ENCODE measurements at places on chromosomes 13 and 19.

GRCh38 chr19:39805104-39805503 lies 26.4 kb downstream of the LEUTX start:
- no peak for DNase-seq

DNA sequence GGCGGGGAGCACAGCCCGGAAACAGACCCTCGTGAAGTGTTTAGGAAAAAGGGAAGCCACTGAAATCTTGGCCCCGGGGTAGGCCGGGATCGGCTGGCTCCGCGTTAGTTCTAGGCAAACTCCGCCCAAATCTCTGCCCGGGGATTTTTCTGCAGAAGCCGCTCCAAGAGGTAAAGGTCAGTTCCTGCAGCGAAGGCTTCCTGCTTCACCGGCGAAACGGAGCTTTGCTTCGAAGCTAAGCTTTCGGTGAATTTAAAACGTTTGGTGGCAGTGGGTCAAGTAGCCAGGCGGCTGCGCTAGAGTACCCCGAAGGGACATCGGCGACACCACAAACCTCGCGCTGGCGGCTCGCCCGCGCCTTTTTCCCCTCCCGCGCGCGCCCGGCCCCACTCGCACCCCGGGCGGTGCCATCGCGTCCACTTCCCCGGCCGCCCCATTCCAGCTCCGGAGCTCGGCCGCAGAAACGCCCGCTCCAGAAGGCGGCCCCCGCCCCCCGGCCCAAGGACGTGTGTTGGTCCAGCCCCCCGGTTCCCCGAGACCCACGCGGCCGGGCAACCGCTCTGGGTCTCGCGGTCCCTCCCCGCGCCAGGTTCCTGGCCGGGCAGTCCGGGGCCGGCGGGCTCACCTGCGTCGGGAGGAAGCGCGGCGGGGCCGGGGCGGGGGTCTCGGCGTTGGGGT lies 441 bp downstream of the GJB2 start:
- DNase-seq: peak; percentile 66

DNA sequence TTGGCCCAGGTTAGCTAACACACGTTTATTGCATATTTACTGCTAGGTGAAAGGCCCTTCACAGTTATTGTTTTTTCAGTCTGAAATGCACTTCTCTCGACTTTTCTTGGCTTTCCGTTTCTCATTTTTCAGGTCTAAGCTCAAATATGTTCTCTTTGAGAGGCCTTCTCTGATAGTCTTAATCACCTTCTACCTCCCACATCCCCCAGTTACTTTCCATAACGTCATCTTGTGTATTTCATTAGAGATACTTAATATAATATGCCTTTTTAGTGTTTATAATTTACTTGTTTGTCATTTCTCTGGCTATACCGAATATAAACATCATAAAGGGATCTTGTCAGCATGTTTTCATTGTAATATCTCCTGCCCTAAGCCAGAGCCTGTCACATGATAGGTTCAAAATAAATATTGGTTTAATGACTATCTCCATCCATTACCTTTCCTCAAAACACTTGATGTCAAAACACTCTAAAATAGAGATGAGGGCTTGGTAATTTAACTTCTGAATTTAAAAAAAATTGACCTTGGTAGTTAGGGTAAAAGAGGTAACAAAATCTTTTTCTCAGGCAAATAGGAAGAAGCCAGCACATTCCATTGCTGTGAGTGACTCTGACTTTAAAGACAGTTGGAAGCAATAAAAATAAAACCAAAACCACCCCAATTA lies 168.6 kb upstream of the RFC3 start:
- DNase-seq: no peak

- no peak for DNase-seq
Measured at GRCh38 chr13:78712831-78713230, 53.9 kb upstream of the OBI1 start.

- DNase-seq: no peak
Measured at GRCh38 chr19:58483776-58484175, 7.6 kb downstream of the ZNF446 start.

DNA sequence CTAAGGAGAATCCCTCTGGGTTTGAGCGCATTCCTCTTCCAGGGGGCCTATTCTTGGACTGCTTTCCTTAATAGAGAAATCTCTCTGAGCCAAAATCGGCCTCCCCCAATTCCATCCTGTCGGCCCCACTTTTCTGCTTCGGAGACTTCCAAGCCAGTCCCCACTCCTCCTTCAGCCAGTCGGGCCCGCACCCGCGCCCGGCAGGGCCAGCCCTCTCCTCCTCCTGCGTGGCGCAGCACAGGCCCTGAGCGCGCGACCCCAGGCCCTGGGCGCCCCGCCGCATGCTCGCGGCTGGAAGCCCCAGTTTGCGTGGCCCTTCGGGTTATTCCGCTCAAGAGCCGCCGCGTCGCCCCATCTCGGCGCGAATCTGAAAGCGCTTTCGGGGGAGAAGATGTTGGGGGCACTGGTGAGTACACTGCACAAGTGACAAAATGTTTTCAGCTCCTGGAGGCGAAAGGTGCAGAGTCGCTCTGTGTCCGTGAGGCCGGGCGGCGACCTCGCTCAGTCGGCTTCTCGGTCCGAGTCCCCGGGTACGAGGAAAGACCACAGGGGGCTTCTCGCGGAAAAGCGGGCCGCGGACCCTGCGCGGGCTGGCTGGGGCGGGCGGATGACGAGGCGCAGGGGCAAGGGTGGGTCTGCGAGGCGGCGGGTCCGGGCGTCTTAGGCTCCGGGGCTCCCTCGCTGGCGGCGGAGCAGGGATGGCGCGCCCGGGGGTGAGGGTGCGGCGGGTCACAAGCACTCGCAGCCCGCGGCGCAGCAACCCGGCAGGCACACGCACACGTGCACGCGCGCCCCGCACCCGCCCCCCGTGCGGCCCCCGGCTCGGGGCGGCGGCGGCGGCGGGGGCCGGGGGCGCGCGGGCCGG lies at the start of gene IL17D:
IL17D (plus strand) TSS at position 785 of the 865 bp plus-strand sequence. CDS start 303 bp downstream, outside the sequence.
- peak; percentile 71 for DNase-seq

DNA sequence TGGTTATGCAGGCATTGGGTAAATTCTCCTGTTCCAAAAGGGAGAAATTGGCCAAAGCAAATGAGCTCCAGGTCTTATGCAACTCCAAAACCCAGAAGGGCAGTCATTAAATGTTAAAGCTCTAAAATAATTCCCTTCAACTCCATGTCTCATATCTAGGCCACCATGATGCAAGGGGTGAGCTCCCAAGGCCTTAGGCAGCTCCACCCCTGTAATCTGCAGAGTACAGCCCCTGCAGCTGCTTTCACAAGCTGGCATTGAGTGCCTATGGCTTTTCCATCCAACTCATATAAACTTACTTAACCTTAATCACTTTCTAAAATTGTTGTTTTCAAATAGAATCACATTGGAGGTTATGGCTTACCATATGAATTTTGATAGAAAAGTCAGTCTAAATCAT lies 44.7 kb upstream of the ZNF429 start:
- DNase-seq: no peak

- DNase-seq: peak; percentile 74
Measured at GRCh38 chr19:6204866-6205723, 69.6 kb downstream of the ACSBG2 start.

GRCh38 chr13:85508683-85509329 lies 290.4 kb downstream of the SLITRK6 start:
- no peak for DNase-seq

DNA sequence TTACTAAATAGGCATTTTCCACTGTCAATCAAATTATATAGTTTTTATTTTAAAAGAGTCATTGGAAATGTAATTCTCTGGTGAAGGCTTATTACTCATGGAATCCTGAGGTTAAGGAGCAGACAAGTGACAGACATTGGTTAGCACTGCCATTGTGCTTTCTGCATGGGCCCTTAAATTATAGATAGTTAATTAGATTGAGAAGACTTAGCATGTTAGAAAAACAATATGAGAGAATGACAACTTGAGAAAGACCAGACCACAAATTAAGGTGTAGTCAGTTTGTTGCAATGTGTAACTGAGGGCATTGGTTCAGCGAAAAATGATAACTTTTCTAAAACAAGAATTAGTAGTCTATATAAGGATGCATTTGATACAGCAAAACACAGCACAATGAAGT lies 195.5 kb downstream of the SLITRK6 start:
- DNase-seq: no peak

DNA sequence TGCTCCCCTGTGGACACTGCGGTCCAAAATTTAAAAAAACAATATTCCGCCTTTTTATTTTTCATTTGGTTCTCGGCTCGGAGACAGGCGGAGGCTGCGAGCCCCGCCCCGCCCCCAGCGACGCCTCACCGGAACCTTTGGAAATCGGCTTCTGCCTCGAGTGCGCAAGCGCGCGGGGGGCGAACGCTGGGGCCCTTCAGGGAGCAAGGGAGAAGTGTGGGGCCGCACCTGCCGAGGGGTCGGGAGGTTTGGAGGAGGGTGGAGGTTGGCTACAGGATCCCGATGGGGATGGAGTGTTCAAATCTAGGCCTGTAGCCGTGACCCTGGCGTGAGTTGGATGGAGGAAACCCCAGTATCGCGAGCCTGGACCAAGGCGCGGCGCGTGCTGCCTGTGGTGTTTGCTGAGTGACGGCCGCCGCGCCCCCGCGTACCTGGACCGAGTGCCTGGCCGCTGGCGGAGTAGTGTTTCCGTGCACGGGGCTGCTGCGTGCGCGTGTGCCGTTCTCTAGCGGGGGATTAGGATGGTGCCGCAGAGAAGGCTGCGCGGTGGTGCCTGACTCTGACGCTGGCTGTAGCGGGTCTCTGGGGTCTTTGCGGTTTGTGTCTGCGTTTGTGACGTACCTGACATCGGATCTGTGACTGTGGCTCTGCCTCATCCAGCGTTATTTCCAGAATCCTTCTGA lies 565 bp upstream of the ZFP30 start:
- peak; percentile 96 for DNase-seq

DNA sequence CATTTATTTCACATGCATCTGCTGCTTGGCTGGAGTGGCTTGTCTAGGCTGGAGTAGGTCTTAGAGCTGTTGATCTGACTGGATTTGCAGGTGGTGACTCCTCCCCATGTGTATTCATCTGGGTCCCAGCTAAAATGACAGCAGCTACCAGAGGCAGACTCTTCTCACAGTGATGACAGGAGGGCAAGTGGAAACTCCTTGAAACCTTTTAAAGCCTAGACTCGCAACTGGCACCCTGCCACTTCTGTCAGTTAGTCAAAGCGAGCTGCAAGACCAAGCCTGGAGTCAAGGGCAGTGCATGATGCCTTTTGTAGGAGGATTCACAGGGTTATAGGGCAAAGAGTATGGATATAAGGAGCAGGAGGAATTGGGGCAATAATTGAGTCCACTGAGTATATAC lies 65.2 kb downstream of the TEX26 start:
- no peak for DNase-seq

- no peak for DNase-seq
Measured at GRCh38 chr19:3949997-3950859, 17.4 kb downstream of the NMRK2 start.

DNA sequence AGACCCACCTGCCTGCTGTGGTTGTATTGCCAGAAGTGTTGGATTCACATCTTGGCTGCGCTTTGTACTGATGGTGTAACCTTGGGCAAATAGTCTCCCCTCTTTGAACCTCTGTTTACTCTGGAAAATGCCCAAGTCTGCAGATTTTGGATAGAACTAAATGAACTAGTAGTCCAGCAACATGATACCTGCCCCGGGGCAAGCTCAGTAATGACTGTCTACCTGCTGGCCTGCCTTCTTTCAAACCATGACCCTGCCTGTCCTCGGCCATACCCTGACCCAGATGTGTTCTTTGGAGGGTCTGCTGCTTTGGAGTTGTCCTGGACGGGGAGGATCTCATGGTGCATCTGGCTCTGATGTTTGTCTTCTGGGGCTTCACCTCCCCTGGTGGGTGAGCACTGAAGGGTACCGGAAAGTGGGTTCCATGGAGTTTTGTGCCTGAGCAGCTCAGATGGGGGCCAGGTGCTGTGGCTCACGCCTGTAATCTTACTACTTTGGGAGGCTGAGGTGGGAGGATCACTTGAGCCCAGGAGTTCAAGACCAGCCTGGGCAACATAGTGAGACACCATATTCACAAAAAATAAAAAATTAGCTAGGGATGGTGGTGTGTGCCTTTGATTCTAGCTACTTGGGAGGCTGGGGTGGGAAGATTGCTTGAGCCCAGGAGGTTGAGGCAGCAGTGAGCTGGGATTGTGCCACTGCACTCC lies 59.5 kb downstream of the TNFRSF19 start:
- no peak for DNase-seq

DNA sequence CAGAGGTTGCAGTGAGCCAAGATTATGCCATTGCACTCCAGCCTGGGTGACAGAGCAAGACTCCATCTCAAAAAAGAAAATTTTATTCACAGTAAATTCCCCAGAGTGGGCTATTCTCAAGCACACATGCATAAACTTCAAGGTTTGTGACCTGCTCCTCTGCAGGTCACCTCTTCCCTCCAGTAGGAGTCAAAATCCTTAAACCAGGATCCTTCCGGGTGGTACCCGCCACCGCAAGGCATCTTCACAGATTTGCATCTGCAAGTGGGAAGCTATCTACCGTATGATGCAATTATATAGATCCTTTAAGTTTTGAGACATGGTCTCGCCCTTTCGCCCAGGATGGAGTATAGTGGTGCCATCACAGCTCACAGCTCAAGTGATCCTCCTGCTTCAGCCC lies 3.0 kb upstream of the ECH1 start:
- DNase-seq: no peak

DNA sequence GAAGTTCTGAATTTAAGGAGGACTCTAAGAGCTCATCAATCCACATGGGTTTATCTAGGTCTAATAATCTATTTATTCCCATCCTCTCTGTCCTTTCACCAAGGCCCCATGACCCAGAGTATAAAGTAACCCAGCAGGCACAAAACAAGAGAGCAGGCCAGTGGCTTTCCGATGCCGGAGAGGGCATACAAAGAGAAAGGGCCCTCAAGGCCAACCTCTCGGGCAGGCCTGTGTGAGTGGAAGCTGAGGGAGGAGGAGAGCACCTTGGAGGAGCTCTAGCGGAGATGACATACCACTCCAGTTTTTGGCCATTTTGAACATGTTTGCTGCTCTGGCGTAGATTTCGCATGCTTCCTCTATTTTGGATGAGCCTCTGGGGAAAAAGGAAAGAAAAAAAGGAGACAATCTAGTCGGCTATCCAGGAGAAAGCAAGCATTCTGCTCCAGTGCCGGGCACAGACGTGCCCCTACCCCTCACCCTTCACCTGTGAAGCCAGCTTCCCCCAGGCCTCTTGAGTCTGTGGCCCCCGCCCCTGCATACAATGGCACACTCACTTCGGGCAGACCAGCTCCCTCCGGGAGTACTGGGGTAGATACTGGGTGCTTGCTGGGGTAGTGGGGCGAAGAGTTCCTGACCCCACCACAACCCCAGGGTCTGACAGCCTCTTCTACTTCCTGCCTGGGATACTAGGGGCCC lies 11.6 kb downstream of the NAPA start:
- no peak for DNase-seq

GRCh38 chr13:82129281-82129680 lies 1753.0 kb downstream of the SLITRK1 start:
- no peak for DNase-seq

- DNase-seq: no peak
Measured at GRCh38 chr13:59607780-59608233, 555.9 kb downstream of the DIAPH3 start.

GRCh38 chr19:12782174-12782423 lies 6.7 kb upstream of the HOOK2 start:
- DNase-seq: no peak

GRCh38 chr19:18844806-18845329 lies 13.1 kb downstream of the UPF1 start:
- peak; percentile 28 for DNase-seq

GRCh38 chr19:9456018-9456689 lies 20.8 kb upstream of the ZNF266 start:
- DNase-seq: no peak
